ENCODE measurements at places on chromosomes 6 and 20.

DNA sequence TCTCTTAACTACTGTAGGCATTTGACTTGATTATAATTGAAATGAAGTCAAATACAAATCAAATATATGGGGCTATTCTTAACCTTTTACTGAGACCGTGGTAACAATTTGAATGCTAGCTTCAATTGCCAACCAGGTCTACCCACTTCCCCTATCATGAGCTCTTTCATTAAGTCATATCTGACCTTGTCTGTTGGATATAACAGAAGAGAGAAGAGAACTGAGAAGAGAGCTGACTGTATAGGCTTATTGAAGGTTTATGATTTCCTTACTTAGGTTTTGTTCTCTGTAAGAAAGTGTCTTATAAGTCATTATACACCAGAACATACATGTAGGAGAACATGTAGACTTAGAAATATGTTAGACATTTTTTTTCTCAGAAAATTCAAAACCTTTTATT is 549.4 kb downstream of the COL12A1 start:
- no peak for DNase-seq

DNA sequence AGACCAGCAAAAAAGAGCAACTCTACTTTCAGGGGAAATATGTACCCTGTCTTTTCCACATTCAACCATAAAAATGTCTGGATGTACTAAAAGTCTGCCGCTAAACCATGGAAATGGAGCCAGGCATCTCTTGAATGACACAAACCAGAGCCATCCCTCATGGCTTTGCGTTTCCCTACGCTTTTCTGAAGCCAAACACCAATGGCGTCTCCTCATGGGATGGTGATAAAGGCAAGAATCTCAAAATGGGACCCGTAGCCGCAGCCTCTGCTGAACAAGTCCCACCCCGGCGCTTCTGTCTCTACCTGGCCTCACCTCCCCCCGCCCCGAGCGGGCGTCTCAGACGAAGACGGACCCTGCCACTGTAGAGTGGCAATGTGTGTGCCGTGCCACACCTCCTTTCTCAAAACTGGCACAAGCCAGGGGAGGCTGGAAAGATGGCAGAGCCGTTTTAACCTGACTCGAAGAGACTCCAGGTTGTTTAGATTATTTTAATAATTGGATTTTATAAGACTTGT is 80.3 kb upstream of the AFDN start:
- DNase-seq: no peak

- no peak for DNase-seq
These were observed 275.0 kb downstream of the BTBD9 start for GRCh38 chr6:38364775-38365174.

- no peak for DNase-seq
These were observed 14.1 kb upstream of the TCFL5 start for GRCh38 chr20:62875419-62876361.

DNA sequence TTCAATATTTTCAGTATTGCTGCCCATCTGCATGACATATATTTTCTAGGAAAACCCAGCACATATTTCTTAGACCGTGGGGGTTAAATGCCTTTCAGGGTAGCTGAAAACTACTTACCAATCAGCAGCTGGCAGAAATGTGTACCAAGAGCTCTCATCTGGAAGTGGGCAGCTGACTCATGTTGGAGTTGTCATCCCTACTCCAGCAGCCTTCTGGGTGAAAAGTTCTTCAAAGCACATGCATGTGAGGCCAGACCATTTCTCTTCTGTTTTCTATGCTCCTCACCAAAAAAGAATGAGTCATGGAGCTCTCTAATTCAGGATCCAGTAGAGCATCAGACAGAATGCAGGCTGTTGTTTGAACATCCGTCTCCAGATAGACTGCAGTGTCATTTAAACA is 135.5 kb downstream of the PAX1 start:
- no peak for DNase-seq

GRCh38 chr6:126077810-126078776 is 91.8 kb downstream of the TRMT11 start:
- DNase-seq: no peak

- DNase-seq: no peak
These were observed 66.5 kb downstream of the ELOVL5 start for GRCh38 chr6:53282234-53282633.

GRCh38 chr6:46090115-46091079 is 39.4 kb upstream of the ENPP4 start:
- DNase-seq: peak; percentile 51

- DNase-seq: no peak
These were observed 1.9 kb upstream of the SERINC3 start for GRCh38 chr20:44523746-44524145.

GRCh38 chr20:15039088-15039752 is 701.8 kb upstream of the FLRT3 start:
- no peak for DNase-seq

DNA sequence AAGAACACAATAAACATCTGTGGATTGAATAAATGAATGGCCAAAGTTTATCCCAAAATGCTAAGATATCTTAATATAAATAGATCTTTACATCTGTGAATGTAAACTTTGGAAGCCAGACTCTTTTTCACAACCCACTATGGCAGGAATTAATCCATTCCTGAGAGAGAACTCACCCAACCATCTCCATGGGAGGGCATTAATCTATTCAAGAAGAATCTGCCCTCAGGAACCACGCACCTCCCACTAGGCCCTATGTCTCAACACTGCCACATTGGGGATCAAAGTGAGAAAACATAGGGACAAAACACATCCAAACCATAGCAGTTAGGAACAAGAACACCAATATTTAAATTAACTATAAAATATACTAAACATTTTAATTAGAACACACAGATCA is 3.4 kb downstream of the UBE3D start:
- DNase-seq: no peak

- DNase-seq: no peak
These were observed 52.1 kb downstream of the SNX5 start for GRCh38 chr20:17916433-17916891.

GRCh38 chr20:20017001-20017843 is at the start of gene NAA20:
NAA20 (plus strand) TSS chr20:20017362; CDS start chr20:20017397, 35 bp downstream.
- DNase-seq: peak; percentile 90

GRCh38 chr6:169862892-169863525 is 111.6 kb downstream of the ERMARD start:
- DNase-seq: no peak

GRCh38 chr6:52503851-52504781 is 72.7 kb downstream of the TRAM2 start:
- DNase-seq: no peak

DNA sequence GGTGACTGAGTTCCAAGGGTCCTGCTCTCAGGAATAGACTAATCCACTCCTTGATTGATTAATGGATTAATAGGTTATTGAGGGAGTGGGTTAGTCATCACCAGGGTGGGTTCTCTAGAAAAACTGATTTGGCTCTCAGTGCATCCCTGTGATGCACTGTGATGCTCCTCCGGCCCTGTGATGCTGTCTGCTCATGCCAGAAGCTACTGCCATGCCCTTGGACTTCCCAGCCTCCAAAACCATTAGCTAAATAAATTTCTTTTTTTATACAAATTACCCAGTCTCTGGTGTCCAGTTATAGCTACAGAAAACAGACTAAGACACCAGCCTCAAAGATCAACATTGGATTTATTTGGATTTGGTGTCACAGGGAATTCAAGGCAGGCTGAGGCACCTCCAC is 40.4 kb upstream of the CST7 start:
- DNase-seq: no peak

DNA sequence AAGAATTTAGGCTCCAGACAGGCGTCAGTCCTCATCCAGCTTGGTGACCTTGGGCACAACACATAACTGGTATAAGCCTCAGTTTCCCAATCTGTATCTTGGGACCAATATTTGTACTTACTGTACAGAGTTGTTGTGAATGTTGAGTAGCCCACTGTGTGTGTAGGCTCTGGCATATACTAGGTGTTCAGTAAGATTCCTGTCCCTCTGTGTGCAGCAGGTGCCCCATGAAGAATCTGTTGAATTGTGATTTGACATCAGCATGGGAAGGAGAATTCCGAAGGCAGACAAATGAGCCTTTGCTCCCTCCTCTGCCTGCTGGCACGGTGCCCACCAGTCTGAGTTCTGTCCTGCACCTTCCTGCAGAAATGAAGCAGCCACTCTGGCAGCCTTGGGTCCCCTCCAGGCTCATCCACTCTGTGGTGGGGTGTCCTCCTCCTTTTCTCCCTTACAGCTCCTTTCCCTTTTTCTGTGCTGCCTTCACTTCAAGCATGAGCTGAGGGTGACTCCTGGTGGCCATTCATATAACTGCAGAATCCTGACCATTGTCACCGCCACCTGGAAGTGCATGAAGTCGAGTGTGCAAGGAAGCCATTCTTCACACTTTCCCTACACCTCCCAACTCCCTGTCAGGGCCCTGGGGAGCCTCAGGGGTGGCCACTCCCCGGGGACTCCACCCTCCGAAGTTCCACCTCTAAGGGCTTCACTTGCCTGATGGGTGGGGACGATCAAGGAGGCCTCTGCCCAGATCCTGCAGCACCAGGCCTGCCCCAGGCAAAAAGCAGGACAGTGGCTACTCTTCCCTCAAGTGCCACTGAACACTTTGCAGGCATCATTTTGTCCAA is 48.2 kb downstream of the MRPL14 start:
- DNase-seq: peak; percentile 66

DNA sequence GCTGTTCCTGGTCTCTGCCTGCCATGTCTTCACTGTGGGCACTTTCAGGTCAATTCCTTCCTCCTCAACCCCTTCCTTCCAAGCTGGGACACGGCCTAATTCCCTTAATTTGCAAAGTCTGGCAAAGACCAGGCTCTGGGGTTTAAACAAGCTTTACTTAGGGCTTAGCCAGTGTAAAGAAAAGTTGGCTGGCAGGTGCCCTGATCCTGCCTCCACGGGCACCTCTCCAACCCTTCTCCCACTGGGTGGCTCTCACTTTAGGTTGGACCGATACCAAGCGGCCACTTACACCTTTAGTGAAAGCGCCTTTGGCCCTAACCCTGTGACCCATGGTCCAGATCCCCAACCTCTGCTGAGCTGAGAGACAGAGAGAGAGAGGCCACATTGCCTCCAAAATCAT is 13.7 kb upstream of the MLN start:
- DNase-seq: no peak

DNA sequence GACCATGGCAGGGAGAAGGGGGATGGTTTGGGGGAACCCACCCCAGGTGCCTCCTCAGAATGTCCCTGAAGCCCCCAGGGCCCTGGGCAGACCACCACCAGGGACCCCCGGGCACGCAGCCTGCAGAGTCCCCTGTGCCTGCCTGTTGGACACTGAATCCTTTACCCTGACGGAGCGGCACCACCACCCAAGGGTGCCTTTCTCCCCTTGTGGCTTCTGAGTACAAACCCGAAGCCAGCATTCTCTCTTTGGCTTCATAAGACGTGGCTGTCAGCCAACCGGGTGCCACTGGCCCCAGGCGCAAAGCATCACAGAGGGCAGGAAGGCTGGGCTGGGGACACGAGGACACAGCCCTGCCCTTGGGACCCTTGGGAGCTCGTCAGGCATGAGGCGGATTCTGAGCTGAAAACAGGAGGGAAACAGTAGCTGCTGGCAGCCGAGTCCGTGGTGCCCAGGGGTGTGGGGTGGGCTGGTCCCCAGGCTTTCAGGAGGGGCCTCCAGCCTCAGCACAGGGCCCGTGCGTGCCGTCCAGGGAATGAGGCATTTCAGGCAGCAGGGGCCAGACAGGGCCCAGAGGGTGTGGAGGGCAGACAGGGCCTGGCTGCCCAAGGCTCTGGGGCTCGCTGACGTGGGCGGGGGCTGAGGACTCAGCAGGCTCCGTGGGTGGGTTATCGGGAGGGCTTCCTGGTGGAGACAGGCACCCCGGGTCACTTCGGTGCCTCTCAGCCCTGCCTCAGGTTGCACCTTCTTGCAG is 3.5 kb downstream of the COL9A3 start:
- DNase-seq: no peak

DNA sequence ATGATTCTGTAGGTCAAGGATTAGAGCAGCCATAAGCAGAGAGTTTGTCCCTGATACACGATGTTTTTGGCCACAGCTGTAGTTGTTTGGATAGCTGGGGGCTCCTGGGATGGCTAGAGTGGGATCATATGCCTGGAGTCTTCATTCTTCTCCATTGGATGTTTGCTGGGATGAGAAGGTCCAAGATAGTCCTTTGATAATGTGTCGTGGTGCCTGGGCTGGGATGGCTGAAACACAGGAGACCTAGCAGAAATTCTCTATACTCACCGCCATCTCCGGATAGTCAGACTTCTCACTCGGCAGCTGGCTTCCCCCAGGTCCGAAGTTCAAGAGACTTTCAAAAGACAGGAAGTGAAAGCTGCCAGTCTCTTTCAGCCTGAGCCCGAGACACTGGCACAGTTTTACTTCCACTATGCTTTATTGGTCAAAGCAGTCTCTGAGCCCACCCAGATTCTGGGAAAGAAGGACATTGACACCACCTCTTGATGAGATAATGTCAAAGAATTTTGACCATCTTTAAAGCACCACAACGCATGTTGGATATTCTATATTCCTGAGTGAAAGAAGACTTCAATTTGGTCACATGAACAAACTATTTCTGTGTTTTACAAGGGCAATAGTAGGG is 16.0 kb downstream of the MARCKS start:
- no peak for DNase-seq

- no peak for DNase-seq
These were observed 116.3 kb upstream of the EMILIN3 start for GRCh38 chr20:41482647-41483552.

DNA sequence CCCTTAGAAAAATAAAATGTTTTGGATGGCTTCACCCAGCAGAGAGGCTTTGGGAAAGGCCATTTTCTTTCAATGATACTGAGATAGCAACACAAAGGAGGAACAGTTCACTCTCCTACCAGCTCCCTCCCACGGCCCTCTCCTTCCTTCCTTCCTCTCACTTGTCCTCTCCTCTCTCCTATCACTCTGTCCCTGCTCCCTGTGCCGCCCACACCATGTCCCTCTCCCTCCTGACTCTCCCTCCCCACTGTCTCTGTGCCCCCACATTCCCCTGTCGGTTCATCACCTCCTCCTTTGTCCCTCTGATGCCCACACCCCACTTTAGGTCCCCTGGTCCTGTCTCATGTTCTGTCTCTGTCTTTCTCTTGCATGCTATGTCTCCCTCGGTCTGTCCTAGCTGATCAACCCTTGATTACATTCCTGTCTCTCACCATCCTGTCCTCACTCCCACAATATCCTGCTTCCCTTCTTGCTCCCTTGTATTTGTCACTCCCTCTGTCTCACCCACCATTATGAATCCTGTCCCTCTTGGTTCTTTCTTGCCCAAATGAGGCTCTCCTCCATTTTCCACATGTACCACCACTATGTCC is 30.1 kb downstream of the ELMO2 start:
- no peak for DNase-seq

- DNase-seq: no peak
These were observed 365.9 kb downstream of the TAF4 start for GRCh38 chr20:61699495-61700374.

DNA sequence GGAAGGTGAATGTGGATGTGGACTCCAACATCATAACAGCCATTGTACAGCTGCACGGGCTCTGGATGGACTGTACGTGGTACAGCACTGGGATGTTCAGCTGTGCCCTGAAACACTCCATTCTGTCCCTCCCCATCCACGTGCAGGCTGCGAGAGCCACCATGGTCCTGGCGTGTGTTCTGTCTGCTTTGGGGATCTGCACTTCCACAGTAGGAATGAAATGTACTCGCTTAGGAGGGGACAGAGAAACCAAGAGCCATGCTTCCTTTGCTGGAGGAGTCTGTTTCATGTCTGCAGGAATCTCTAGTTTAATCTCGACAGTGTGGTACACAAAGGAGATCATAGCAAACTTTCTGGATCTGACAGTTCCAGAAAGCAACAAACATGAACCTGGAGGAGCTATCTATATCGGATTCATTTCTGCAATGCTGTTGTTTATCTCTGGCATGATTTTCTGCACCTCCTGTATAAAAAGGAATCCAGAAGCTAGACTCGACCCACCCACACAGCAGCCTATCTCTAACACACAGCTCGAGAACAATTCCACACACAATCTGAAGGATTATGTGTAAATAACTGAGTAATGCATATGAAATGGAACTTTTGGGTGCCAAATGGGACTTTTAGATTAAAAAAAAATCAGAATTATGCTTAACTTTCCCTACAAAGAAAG is 12.1 kb downstream of the CLDN20 start:
- no peak for DNase-seq

Data from activated CD4-positive, alpha-beta T cell treated with anti-CD3 and anti-CD28 coated beads, Interleukin-2, amount 50 U/mL, for 1 hour (primary cell).